Heart right ventricle (tissue), 16 donors: ENCODE measurements at places on chromosomes 7 and 10.

- peak; percentile 42 for DNase-seq
Observed at GRCh38 chr10:124624466-124624865, 119.7 kb downstream of the FAM53B start.

DNA sequence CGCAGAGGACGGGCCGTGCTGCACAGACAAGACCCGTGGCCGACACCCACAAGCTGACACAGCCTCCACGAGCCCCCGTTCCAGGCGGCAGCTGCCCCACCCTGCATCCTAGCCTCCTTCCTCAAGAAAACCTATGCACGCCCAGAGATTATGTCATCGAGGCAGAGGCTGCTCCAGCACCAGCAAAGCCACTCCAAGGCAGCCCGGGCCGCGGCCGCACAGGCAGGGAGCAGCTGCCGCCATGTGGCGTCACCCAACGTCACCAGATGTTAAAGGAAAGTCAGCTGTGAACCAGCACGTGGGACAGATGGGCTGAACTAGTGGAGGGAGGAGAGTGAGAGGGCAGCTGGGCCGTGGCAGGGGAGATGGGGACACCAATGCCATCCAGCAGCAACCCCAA, 59.8 kb downstream of the STK32C start:
- DNase-seq = no peak

DNA sequence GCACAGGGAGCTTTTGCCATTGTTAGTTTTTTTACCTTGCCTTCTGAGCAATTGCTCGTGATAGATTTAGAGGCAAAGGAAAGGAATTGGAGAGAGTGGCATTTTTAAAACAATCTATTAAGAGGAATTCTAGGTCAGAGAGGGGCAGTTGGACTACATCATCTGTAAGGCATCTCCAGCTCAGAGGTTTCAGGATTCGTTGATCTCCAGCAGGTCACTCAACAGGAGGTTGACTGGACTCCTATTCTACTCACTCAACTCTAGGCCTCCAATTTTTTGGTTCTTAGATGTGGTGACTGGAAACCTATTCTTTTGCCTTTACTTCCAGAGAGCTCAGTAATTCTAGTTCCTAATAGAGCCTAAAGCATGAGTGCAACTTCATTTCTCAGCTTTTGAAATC, 42.8 kb downstream of the TBXAS1 start:
- DNase-seq = no peak

GRCh38 chr7:27141137-27141922, 2.2 kb downstream of the HOXA5 start:
- DNase-seq = no peak

DNA sequence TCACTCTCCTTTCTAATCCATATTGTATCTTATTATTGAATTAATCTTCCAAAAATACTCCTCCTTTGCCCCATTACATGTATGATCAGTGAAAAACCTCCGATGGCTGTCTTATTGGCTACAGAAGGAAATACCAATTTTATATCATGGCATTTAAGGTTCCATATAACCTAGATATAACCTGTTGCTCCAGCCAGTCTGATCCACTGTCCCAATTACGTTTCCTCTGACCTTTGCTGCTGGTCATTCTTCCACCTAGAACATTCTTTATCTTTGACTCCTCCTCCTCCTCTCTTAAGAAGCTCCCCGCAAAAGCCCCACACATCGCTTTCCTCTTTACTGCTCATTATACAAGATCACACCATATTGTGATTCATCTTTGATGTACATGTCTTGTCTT, 161.5 kb downstream of the RNLS start:
- DNase-seq = no peak

DNA sequence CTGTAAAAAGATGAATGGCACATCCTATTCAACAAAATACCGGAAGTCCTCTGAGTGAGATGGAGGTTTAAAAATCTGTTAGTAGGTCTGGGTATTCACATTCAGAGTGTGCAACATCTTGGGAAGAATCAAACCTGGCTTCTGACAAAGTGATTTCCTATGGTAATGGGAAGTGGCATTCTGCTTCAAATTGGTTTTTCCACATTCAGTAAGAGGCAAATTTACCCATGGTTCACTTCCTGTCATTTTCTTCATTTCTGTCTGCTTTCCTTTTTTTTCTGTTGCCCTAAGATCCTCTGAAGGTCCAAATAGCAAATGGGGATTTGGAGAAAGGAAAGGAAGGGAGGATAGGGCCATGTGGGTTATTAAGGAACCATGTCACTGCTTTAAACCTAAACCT, 218.3 kb downstream of the DOCK4 start:
- DNase-seq = no peak

- DNase-seq = peak; percentile 52
Observed at GRCh38 chr10:97333601-97334369, 744 bp downstream of the FRAT2 start.

DNA sequence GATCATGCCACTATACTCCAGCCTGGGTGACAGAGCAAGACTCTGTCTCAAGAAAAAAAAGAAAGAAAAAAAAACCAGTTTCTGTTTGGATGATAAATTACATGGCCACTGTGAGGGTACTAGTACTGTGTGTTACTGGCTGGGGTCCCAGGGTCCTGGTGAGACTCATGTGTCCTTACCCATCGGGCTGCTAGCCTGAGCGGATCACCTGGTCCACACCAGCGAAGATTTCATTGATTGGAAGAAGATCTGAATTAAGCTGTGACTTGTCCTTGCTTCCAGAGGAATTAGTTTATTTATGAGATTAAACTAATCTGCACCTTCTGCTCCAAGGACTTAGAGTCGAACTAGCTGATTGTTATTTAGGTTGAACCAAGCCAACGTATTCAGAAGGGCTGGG, 40.0 kb upstream of the BAMBI start:
- DNase-seq = no peak

DNA sequence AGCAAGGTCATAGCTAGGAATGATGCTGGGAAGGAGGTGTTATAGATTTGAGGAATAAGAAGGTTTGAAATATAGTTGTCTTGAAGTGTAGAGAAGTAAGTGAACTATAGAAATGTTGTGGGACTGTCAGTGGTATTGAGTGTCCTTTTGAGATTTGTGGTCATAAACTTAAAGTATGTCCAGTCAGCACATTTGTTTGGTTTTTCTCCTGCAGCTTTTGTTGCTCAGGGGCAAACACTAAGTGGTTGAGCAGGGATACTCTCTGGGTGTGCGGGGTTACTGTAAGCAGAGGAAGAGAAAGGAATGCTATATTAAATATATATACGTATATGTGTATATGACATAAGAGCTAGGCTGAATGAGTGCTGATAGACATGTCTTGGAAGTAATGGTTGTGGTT, 67.1 kb downstream of the HECTD2 start:
- no peak for DNase-seq

GRCh38 chr7:107914831-107915230, 23.8 kb downstream of the DLD start:
- no peak for DNase-seq

- DNase-seq = no peak
Observed at GRCh38 chr7:148906707-148907498, 22.8 kb upstream of the EZH2 start.

- DNase-seq = peak; percentile 42
Observed at GRCh38 chr10:110273474-110273873, 31.2 kb downstream of the SMNDC1 start.

DNA sequence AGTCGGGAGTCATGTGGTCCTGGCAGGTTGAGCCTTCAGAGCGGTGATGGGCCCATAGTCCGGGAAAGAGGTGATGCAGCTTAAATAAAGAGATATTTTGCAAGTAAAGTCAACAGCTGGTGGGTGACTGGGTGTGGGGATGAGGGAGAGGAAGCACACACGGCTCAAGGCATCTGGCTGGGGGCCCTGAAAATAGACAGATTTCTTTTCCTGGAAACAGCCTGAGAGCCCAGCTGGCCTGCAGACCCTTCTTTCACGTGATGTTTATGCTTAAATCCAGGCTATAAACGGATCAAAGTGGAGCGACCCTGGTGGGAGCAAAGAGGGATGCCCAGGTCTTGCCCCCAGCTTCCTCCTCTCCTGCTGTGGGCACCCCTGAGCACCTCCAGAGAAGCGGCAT, 149.1 kb downstream of the TEX36 start:
- DNase-seq = no peak

DNA sequence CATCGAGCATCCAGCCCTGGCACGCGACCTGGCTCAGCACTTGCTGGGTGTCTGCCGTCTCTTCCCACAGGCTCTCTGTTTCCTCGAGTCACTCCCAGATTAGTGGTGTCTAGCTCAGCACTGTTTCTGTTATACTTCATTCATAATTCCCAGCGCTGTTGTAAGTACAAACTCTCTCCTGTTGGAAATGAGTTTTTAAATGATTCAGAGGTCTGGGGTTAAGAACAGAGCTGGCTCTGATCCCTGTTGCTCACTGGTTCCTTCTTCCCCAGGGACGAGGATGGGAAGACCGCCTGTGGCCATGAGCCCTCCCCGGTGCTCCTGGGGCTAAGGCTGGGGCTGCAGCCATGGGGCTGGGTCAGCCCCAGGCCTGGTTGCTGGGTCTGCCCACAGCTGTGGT, 17.3 kb upstream of the C10orf95 start:
- no peak for DNase-seq

DNA sequence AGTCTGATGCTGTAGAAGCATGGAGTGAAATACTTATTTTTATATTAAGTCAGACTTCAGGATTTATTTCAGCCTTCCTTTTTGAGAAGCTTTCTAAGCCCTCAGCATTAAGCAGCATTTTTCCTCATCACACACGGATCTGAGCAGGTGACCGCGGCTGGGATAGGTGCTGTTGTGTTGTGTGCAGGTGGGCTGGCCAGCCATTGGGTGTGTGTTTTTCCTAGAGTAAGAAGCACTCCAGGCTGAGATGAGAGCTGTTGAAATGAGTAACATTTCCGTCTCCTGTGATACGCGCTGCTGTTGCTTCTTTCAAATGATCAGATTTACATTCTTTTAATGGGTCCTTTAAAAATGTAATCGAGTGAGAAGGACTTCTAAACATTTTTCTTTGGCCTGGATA, 63.9 kb downstream of the INSYN2A start:
- no peak for DNase-seq

DNA sequence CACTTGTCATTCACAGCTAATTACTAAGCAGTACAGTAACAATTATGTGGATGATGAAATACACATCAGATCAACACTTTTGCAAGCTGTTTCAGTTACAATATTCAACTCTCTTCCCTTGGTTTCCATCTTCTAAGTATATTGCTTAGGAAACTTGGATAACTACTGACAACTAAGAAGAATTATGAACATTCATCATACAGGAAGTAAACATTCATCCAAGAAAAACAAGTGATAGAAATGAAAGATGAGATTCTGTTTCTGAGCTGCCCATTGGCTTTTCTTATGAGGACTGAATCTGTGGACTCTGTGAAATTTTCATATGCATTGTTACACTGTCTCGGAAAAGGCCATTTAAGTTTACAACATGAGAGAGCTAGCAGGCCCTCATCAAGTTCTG, 240.2 kb downstream of the PRKG1 start:
- no peak for DNase-seq

GRCh38 chr7:110964775-110965174, 126.2 kb upstream of the LRRN3 start:
- no peak for DNase-seq

DNA sequence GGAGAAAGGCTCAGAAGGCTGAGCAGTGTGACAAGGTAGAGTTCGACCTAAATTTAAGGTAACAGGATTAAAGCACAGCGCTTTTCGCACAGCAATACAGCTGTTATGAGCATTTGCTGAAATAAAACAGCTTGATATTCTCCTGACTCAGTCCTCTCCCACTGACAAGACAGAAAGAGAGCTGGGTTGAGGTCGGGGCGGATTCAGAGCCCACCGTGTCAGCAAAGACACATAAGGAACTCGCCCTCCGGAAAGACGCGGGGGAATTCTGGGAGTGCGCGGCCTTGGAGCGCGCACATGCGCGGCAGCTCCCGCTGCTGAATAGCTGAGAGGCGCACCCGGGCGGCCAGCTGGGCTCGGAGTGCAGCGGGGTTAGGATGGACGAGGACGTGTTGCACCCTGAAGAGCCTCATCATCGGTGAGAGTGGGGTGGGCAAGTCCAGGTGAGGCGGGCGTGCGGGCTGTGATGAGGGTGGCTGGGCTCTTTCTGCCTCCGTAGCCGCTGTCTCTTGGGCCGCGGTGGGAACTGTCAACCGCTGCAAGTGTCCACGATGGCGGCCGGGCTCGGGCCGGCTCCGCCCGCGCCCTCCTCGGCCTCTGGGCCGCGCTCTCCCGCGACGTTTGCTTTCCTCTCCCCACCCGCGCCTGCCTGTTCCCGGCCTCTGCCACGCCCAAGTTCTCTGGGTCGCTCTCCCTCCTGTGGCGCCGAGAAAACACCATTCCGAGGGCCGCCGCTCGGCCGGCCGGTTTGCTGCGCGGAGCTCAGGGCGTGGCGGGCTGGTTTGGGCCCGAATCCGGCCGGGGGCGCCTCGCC, 120.6 kb downstream of the LYZL1 start:
- DNase-seq = peak; percentile 79

- no peak for DNase-seq
Observed at GRCh38 chr10:42934351-42934811, 142.5 kb upstream of the RET start.

DNA sequence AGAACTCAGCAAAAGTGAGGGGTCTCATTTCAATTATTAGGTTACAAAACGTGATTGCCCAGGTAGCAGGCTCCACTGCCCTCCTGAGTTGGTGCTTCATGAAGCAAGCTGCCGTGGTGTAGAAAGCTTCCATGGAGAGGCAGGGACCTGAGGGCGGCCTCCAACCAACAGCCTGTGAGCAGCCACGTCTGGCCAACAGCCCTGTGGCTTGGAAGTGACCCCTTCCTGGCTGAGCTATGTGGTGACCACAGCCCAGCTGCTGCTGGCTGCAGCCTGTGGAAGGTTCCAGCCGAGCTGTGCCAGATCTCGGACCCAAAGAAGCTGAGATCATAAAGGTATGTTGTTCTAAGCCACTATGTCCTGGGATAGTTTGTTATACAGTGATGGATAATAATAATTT, 122.5 kb upstream of the KLF6 start:
- peak; percentile 55 for DNase-seq

DNA sequence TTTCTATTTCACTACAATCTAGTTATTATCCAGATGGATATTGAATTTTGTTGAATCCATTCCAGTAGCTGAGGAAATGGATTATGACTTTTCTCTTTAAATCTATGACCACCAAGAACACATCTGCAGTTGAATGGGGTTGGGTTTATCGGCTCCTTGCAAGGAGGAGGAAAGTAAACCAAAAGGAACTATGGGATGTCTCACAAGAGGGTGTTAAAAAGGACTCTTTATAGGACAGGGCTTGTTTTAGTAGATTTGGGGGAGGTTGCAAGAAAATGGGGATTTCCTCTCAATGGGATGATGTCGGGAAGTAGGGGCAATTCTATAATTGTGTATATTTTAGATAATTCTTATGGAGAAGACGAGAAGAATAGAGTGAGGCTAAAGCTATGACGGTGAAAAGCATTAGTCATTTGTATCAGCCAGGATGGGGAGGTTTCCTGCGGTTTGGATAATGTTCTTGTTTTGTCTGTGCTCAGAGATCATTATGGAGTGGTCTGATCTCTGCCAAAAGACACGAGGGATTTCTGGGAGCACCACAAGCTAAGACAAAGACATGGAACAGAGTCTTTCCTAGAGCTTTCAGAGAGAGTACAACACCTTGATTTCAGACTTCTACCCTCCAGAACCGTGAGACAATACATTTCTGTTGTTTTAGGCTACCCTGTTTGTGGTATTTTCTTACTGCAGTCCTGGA, 5.3 kb upstream of the LRRC61 start:
- DNase-seq = no peak
